ENCODE measurements at places on chromosomes 12 and 14.

DNA sequence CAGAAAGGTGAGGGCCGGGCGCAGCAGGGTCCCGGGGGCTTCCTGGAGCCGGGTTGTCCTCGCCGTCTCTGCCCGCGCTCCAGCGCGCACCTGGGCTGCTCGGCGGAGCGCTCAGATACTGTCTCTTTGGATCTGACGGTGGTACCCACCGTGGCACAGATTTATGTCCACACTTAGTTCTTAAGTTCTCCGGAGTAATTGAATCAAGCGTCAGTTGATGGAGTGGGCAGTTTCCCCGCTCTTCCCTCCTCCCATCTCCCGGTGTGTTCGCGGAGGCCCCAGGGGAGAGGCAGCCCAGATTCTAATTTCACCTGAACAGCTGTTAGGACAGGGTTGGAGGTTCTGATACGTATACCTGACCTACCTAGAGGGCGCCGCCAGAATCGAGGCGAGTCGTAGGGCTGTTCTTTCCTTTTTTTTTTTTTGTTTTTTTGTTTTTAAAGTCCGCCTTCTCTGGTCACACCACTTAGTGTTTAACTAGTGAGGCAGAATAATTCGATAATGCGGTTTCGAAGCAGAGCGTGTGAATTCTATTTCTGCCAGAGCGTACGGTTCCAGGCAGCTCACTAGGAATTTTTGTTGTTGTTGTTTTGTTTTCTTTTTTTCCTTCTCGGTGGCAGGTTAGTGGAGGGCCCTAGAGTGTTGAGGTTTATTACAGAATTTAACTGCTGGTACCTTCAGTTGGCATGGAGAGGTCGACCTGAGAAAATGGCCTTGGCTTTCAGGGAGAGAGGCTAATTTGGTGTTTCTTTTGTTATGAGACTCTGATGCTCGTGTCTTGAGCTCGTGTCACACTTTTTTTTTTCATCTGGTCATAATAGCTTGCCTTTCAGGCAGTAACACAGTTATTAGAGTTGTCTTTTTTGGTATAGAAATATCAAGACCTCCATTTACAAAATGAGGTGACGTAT lies 22.3 kb upstream of the GNS start:
- DNase-seq: no peak

DNA sequence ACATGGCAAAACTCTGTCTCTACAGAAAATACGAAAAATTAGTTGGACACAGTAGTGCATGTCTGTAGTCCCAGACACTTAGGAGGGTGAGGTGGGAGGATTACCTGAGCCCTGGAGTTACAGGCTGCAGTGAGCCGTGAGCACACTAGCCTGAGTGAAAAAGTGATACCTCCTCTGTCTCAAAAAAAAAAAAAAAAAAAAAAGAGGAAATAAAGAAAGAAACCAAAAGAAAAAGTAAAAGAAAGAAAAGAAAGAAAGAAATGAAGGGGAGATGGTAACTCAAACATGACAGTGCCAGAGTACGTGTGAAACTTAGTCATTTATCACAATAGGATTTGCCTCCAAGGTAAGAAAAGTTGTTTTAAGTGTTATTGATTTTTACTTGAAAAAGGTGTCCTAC lies 407.0 kb upstream of the MGAT4C start:
- DNase-seq: no peak

GRCh38 chr14:87065366-87065765 lies 927.6 kb downstream of the GALC start:
- DNase-seq: no peak

GRCh38 chr12:124994437-124994975 lies 1.1 kb downstream of the BRI3BP start:
- DNase-seq: no peak

DNA sequence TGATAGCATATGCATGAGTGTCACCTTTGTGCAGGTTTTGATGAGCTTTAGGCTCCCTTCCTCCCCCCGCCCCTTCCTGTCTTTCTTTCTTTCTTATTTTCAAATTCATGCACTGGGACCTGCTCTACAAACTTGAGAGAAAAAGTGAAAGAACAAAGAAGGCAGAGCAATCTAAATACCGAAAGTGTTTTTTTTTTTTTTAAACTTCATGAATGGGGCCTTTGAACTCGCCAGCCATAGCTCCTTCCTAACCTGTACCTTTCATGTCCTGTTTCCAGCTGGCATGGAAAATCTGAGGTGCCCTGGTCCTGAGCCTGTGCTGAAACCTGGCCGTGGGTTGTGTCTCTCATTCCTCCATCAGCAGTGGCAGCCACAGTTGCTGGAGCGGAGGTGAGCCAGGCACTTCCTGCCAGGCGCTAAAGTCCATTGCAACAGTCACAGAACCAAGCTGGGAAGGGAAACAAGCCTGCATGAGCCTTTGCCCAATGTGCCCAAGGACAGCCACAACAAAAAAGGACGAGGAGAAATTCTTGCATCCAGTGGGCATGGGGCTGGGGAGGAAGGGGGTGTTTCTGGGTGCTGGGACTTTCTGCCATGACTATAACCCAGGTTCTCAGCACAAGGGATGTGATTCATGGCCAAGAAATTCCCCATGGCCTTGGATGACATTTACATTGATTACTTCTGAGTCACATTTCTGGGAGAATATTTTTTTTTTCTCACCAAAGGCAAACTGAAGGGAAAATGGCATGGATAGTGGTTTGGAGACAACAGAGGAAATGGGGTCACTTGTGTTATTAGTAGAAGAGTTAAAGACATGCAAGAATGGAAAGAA lies 102.7 kb downstream of the TMEM30B start:
- no peak for DNase-seq

DNA sequence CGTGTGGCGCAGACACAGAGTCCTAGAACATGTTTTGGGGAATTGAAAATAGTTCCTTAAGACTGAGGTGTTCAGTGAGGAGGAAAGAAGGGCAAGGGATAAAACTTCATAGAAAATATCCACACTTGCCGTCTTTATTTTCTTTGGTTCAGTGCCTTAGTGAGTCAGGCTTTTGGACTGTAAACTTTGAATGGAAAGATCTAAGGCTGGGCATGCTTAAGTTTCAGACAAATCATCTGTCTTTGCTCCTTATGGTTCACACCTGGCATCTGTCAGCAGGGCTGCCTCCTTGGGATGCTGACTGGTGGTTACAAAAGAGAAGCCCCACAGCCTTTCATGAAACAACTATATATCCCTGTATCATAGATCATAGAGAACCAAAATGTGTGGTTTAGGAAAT lies 136.3 kb upstream of the PRICKLE1 start:
- no peak for DNase-seq

- DNase-seq: no peak
Measured at GRCh38 chr12:58502226-58502625, 418.1 kb downstream of the LRIG3 start.

GRCh38 chr12:107320033-107320928 lies 226.9 kb upstream of the CRY1 start:
- peak; percentile 49 for DNase-seq

GRCh38 chr14:21672116-21672515 lies 1.5 kb downstream of the OR4E1 start:
- no peak for DNase-seq

- no peak for DNase-seq
Measured at GRCh38 chr12:8065991-8066594, at the start of gene C3AR1. Gene C3AR1, minus strand, starts transcription at chr12:8066359. Its CDS starts 6,174 bp downstream, at chr12:8060185.

DNA sequence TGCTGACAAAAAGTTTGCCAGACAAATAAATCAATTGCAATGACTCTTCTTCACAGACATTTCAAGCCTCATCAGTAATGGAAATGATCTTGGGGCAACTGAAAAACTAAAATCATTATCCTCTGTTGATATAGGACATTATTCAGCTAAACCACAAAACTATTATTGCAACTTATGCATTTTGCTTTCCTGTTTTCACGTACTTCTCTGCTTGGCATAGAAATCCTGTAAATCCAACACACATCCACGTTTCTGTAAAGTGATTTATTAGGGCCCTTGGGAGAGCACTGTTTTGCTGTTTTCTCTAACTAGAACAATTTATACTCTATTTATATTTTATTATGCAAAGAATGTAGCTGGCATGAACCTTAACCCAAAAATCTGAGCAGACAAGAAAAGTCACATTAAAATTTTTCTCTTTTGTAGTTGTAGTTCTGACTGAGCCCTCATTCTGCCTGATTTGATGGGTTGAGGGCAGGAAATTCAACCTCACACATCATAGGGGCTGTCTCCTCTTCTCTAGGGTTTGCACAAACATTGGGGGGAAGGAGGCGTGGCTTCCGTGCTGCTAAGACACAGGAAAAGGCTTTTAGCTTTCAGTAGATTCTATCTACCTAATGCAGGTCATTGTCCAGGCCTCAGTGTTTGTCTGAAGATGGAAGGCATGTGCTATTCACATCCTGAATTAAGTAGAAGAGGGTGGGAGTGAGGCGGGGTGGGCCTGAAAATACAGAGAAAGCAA lies 11.5 kb upstream of the NUP107 start:
- DNase-seq: peak; percentile 43

DNA sequence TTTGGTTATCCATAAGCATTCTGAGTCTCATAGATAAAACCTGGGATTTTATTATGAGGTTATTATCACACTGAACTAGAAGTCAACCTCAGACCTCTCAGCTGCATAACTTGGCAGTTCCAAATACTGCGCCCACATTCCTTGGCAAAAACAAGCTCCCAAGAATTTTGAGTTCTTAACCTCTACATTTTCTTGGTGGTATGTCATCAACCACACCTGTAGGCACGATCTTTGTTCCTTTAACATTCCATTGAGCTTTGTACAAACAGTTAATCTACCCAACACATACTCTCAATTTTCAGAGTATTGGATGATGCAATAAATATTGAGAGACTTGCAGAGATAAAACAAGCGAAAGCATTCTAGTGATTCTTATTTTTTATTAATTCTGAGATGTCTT lies 371.8 kb upstream of the PRICKLE1 start:
- no peak for DNase-seq

DNA sequence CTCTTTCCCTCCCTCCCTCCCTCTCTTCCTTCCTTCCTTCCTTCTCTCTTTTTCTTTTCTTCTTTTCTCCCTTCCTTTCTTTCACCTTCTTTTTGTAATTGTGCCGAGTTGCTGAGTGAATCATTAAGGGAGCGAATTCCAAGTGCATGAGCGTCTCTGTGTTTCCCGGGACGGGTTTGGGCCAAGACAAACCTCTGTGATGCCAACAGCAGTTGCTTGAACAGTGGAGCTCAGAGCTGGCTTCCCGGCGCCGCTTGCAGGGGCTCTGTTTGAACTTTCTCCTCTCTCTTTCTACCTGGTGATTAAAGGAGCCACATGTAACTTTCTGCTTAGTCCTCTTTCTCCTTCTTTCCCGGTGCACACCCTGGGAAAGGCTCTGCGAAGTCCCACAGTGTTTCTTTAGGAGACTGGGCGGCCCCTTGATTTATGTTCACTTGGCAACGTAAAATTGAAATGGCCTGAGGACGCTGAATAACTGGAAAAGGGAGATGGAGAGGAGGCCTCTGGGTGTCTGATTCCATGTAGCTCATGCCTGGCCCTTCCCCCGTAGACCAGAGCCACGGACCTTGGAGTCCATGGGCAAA lies 33.7 kb upstream of the MAP1LC3B2 start:
- DNase-seq: no peak

DNA sequence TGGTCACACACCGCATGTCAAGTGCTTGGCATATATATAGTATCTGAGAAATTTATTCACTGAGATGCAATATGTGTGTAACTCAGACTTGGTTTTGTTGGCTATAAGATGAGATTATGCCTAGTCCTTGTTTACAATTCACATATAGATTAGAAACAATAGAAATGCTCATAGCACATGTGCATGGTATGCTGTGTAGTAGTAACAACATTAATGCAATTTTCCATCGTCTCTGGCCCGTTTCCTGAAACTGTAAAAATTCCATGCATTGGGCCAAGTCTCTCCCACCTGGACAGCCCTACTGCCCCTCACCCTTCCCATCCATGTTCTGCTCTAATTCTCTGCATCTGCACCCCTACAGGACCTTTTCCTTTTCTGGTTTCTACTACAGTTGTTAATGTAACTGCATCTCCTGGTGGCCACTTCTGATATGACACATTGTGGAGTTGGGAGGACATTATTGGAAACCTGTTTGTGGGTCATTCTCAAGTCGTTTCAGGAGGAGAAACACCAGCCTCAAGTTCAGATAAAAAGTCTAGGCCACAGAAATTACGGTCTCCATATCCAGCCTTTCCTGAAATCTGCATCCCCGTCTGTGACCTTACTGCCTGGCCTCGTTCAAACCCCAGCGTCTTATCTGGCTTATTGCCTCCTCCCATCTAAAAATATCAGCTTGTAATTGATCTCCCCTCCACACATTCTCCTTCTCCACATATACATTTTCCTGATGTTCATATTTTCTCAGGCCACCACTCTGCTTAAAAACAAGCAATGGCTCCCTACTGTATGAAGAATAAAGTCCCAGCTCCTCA lies 37.5 kb downstream of the EMP1 start:
- no peak for DNase-seq

DNA sequence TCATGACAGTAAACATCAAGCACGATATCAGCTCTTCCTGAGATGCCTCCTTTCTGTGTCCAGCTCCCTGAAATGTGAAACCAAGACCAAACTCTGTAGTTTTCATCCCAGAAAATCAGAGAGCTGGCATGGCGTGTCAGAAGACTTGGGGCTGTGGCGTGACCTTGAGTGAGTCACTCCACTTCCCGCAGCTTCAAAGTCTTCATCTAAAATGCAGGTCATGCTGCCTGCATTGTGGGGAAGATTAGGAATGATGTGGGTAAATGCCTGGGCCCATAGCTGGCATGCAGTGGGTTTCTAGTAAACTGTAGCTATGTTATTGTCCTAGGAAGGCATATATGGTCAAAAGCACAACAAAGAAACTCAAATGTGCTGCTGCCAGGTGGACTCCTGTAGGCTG lies 28.8 kb downstream of the OAS2 start:
- DNase-seq: no peak

- no peak for DNase-seq
Measured at GRCh38 chr12:50948798-50949197, 3.5 kb upstream of the HIGD1C start.

DNA sequence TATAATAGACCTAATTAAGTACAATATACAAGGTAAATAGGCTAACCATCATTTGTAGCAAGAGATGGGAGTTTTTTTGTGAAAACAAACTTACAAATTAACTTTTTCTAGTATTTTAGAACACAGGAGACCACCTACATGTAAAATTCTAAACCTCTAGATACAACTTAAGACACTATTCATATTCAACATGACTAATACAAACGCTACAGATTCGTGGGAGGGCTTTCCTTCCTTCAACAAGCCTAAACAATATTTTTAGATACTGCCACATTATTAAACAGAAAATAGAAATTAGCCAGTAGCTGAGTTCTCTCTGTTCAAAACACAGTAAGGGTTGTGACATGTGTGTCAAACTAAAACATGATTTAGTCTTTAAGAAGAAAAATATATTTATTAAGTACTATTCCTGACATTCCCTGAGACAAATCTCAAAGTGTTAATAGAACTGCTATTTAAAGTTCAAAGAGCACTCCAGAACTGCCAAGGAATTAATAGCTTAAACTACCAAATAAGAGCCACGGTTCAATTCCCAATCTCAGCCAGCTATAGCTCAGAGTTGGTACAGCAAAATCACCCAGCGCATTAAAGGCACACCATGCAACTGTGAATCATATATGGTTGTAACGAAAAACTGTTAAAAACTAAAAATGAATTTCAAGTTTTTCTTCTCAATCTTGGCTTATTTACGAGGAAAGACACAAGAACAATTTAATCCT lies 10.7 kb downstream of the MED13L start:
- DNase-seq: no peak
